Muscle of back (tissue), 13 donors: ENCODE measurements at places on chromosomes 5 and 9. TPM values are rescaled to one million over a fixed set of nuclear protein-coding genes. Genes with fewer than 3 reads are reported as not detected.
A peak's percentile ranks its signal among the peaks of the same experiment; 100 is the strongest.

The CD14 gene
- polyA plus RNA-seq, result 38.2 TPM

The ANKRD18B gene
- polyA plus RNA-seq, result 1.1 TPM

The LRRC19 gene
- not detected for polyA plus RNA-seq

The TNFSF8 gene
- 1.2 TPM for polyA plus RNA-seq

DNA sequence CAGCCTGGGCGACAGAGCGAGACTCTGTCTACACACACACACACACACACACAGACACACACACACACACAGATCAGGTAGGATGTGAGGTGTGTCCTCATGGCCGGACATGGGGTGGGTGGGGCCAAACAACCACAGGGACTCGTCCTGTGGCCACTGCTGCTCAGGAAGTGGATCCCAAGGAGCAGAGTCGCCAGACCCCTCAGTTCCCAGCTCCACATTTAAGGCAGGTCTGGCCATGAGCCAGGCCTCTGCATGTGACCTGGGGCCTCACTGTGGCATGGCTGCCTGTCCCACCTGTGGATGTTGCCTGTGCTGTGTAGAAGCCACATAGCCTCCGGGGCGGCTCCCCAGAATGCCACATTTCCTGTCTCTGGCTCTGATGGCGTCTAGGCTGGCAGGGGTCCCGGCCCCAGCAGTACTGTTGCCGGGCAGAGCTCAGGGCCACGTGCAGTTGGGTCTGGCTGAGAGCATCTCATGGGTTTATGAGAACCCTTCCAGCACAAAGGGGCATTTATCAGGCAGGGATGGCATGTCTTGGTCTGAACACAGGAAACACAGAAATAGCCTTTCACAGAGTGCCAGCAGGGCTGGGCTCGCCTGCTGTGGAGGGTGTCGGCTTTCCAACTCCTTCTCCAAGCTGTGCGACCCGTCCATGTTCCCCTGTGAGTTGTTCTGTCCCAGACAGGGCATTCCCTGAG, 9.9 kb upstream of the NINJ1 start:
- peak; percentile 64 for DNase-seq

DNA sequence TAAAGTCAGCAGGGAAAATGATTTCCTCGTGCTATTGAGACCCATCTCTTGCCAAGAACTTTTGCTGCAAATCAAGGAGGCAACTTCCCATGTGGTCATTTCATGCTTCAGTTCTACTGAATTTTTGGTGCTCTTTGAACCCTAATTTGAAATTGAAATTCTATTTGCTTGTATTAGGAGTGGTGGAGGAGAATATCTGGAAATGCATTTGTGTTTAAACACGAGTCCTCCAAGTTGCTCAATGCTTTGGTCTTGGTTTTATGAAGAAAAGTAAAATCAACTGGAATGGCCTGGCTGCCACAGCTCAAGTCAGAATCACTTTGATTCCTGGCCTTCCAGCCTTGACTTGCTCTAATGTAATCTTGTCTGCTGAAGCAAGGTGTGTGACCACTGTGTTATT, 613.2 kb downstream of the TLE1 start:
- DNase-seq, result no peak

DNA sequence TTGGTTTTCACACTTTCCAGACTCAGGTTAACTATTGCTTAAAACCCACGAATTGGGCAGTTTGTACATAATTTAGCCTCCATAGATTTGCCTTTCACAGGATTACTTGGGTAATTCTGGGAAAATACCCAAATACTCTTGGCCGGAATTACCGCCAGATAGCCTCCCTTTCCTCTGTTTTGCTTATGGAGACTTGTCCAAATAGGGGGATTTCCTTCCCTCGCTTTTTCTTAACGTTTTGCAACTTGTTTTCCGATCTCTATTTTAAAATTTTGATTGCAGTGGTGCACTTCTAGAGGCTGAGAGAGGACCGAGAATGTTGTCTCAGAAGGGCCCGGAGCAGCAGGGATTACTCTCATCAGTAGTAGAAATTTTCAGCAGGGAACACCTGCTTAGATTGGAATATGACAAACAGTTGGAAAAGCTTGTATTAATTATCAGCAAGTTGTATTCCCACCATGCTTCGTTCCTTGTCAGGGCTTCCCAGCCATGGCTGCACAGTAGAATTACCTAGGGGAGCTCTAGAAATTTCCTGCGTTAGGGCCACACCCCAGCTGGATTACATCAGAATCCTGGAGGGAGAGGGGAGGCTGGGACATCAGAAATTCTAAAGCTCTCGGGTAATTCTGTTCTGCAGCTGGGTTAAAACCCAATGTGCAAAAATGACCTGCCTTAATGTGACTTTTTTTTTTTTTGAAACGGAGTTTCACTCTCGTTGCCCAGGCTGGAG, 329.1 kb downstream of the SH3GL2 start:
- peak; percentile 61 for DNase-seq

DNA sequence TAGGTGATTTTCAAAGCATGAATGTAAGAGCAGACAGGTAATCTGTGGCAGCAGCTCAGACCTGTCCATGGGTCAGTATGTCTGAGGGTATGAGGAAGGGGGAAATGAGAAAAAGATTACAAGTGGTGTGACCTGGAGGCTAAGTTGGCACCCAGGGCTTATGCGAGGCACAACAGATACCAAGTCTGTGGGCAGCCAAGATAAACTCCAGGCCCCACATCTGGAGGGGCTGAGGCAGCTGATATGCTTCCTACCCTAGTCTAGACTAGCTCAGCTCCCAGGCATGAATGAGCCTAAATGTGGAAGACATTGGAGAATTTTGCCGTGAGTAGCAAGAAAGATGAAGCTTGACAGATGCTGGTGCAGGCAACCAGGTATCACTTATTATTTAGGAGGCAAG, 151.7 kb downstream of the PIK3R1 start:
- no peak for DNase-seq

GRCh38 chr9:136180586-136180985, 24.3 kb downstream of the LHX3 start:
- DNase-seq, result no peak

- DNase-seq, result no peak
Measured at GRCh38 chr5:137141779-137142178, 357.3 kb downstream of the SPOCK1 start.
